ENCODE measurements at places on chromosomes 6 and 20. TPM values are rescaled to one million over a fixed set of nuclear protein-coding genes. Genes with fewer than 3 reads are reported as not detected.

DNA sequence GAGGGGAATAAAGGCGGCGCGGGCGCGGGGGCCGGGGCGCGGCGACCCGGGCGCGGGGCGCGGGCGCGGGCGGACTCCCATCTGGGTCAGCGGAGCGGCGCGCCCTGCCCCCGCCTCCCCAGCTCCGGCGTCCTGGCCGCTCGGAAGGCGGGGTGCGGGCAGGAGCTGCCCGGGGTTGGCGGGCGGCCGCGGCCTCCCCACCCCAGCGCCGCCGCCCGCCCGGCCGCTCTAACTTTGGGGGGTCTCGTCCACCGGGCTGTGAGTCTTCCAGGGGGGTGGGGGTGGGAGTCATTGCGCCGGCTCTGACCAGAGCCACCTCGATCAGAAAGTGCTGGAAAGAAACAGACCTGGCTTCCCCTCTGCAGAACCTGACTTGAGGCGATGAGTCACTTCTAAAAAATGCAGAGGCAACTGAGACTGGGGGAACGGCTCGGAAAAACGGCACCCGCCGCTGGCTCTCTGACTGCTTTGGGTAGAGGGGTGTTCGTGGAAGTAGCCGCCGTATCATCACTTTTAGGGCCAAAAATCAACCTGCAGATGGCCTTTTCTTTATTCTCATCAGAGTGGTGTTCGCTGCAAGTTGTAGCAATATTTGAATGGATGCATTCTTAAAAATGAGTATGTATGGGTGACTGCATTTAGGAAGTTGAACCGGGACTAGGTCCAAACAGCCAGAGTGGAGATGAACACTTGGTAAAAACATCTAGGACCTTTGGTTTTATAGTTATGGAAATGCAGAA lies 667 bp downstream of the CAP2 start:
- peak; percentile 58 for DNase-seq

DNA sequence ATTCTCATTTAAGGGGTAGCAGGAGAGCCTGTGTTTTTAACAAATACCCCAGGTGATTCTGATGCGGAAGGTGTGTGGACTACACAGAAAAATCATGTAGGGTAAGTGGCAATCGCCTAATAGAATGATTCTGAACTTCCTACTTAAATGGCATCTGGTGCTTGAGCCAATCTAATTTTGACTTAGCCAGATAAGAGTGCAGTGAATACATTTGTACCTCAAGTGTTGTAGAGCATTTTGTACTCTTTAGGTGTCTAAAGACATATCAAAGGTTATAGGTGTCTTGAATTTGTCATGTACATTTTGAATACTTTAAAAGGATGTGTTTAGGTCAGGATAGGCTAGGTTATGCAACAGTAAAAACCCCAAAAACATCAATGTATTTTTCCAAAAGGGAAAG lies 10.0 kb upstream of the BTBD9 start:
- DNase-seq: no peak

- DNase-seq: no peak
Measured at GRCh38 chr6:113894712-113895674, 37.8 kb downstream of the MARCKS start.

The MAS1 gene
- polyA plus RNA-seq: not detected

DNA sequence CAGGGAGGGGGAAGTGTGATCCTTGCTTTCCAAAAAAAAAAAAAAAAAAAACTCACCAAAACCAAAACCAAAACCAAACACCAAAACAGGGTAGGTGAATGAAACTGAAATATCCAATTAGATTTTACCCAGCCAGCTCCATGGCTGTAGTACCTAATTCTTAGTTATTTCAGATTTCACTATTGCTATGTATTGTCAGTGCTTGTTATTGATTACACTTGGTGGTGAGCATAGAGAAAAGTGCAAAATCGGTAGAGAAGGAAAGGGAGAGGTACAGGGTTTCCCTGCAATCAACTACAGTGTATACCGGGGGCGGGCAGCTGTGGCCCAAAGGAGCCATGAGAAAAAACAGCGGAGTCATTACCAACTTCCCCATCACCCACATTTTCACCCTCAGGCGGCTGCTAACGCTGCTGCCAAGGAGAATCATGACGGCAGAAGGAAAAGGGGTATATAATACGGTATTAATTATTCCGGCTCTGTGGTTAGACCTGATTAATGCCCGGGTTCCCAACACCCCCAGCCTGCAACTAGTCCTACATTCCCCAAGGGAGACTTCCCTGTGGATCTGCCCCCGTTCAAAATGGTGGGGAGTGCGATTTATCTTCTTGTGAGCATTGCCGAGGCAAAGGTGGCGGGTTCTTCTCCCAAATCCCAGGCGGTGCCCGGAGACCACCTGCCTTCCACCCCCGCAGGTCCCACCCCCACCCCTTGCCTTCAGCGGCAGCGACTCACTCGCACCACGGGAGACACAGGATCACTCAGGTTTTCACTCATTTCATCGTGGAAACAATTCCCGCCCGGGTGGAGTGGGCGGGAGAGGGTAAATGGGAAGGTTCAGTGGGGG lies at the start of gene C6orf62:
C6orf62 (minus strand) TSS at position 30 of the 847 bp plus-strand sequence. CDS start 486 bp downstream, outside the sequence.
- no peak for DNase-seq

- no peak for DNase-seq
Measured at GRCh38 chr6:125094563-125094962, 59.0 kb upstream of the TPD52L1 start.

- DNase-seq: no peak
Measured at GRCh38 chr20:288956-289692, 1.4 kb downstream of the C20orf96 start.

GRCh38 chr20:25079171-25079570 lies 2.8 kb downstream of the VSX1 start:
- peak; percentile 14 for DNase-seq

DNA sequence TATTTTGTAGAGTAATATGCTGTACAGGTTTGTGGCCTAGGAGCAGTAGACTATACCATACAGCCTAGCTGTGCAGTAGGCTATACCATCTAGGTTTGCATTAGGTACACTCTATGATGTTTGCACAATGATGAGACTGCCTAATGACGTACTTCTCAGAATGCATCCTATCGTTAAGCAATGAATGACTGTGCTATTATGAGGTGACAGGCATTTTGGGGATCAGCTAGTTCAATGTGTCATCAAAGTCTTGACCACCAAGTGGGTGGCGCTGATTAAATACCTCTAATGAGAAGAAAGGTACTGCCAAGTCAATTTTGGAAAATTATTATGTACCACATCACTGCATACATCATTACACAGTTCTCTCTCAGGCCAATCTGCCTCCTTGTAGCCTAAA lies 190.2 kb downstream of the BACH2 start:
- no peak for DNase-seq

The DAAM2 gene
- polyA plus RNA-seq: 31.4 TPM

- DNase-seq: no peak
Measured at GRCh38 chr6:142242269-142242668, 59.5 kb upstream of the ADGRG6 start.

Data from psoas muscle (tissue), 8 donors.